Stimulated activated CD4-positive, alpha-beta T cell treated with anti-CD3 and anti-CD28 coated beads, TNF-alpha, amount 100 ng/mL, for 24 hours (primary cell): ENCODE measurements at places on chromosomes 1 and 21.

GRCh38 chr1:112239683-112240330, 156.2 kb upstream of the CTTNBP2NL start:
- DNase-seq, result no peak

DNA sequence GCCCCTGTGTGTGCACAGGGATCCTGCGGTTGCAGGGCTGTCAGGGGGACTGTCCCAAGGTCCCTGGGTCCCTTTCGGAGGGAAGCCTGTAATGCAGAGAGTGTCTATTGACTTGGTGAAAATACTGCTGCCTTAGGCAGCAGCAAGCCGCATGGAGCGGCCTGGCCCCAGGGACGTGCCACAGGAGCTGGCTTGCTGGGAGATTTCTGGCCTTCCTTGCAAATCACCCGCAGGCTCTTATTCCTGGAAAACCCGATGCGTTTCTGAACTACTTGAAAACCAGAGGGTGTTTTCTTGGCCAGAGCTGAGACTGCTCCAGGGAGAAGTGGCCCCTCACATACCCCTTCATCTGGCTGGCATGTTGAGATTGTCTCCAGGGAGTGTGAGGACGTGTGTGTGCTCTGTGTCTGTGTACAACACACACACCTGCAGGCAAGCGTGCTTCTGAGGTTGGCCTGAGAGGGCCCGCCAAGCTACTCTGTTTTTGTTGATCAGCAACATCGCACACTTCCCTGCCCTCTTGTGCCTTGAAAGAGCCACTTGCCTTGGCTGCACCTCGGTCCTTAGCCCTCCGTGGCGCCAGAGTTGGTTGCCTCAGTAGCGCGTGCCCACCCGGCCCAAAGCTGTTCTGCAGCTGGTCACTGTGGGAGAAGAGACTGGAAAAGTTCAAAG, 10.5 kb downstream of the PRDM16 start:
- DNase-seq, result no peak

- no peak for DNase-seq
Measured at GRCh38 chr1:3304246-3304645, 150.2 kb upstream of the ARHGEF16 start.

DNA sequence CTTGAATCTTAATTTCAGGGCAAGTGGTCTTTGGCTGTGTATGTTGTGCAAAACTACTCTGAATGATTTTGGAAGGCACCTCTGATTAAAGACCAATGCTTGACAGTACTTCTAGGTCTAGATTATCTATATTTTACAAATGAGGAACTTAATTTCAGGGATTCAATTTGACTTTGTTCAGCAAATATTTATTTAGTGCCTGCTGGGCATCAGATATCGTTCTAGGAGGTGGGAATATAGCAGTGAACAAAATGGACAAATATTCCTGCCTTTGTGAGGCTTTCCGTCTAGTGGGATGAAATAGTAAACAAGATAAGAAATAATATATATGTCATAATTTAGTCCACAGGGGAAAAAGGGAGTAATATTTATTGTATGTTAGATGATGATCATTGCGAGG, 4.7 kb downstream of the ZNF326 start:
- no peak for DNase-seq

GRCh38 chr1:4122513-4123160, 222.6 kb upstream of the C1orf174 start:
- DNase-seq, result no peak

DNA sequence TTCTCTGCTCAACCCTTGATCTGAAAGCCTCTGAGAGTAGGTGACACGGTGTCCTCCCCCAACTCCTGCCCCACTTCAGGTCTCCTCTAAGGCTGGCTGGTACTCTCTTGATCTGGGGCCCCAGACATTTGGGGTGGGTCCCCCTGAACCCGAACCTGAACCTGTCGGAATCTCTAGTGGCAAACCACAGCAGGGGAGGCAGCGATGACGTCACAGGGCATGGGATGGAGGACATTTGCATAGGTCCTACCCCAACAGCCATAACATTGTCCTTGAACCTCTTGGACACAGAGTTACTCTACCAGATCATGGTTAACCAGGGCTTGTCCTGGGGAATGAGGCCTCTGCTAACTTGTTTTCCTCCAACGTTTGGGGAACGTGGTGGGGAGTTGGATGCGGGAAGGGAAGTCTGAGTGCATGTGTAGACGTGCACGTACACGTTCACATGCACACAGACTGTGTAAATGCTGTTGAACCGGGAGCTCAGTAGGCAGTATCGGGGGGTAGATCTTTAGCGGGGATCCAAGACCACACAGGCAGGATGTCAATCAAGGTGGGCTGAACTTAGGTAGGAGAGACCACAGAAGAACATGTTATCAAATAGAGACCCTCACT, 32.4 kb downstream of the CITED4 start:
- no peak for DNase-seq

DNA sequence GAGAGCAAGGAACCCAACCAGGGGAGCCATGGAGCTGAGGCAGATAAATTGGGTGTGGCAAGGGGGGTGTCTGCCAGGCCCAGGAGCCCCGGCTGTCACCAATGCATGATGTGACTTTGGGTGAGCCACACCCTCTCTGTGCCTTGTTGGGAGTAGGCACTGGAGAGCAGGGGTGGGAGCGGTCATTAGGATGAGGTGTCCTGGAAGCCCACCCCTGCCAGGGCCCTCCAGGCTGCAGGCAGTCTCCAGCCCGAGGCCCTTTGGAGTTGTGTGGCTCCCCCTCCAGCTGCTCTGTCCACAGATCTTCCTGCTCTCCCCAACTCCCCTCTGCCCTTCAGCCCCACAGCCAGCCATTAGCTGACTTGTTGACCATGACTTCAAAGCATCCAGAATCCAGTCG, 11.4 kb downstream of the MX2 start:
- DNase-seq, result no peak

DNA sequence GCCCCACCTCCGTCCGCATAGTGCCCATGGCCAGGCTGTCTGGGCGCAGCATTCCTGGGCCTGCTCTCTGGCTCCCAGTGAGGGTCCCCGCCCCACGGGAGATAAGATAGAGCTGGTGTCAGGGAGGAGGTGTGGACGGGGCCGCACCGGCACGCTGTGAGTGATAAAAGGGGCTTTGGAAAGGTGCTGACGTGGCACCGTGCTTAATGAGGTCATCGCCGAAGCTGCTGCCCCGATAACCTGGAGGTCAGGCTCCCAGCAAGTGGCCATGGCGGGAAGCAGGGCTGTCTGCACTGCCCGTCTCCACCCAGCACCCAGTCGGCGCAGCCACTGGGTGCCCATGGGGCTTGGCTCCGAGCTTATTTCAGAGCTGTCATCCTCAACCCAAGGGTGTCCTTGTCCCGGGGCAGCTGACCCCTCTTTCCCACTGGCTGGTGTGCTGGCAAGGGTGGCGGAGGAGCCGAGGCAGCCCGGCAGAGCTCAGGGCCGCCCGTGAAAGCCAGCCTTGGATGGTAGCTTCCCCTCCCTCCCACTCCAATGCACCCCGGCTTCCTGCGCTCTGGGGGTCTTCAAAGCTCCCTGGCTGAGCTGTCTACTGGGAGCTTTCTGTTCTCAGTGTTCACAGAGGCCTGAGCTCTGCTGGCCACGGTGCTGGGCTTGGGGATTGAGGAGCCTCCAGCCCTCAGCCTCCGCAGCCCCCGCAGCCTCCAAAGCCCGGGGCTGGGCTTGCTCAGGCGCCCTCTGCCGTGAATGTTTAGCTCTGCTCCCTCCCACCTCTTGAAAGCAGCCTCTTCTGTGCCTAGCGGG, 105.1 kb upstream of the ARHGEF16 start:
- DNase-seq, result no peak

GRCh38 chr1:160639652-160640051, 7.2 kb downstream of the SLAMF1 start:
- no peak for DNase-seq

DNA sequence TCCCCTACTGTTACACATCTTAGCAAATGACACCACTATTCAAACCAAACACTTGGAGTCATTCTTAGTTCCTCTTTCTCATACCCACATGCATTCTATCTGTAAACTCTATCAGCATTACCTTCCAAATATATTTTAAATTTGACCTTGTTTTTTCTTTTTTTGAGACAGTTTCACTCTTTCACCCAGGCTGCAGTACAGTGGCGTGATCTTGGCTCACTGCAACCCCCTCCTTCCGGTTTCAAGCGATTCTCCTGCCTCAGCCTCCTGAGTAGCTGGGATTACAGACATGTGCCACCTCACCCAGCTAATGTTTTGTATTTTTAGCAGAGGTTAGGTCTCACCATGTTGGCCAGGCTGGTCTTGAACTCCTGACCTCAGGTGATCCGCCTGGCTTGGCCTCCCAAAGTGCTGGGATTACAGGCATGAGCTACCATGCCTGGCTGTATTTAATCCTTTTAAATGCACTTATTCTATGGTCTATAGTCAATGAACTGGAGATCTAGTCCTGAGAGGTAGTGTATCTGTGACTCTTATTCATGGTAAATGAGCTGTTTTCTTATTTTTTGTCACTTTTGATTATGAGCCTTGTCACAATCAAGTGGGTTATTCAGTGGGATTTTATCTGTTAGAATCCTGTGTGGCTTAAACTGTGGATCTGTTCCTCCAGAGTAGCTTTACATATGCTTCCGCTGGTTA, 73.1 kb downstream of the GATAD2B start:
- DNase-seq, result no peak

- DNase-seq, result no peak
Measured at GRCh38 chr1:173628888-173629287, 6.2 kb upstream of the TEX50 start.

DNA sequence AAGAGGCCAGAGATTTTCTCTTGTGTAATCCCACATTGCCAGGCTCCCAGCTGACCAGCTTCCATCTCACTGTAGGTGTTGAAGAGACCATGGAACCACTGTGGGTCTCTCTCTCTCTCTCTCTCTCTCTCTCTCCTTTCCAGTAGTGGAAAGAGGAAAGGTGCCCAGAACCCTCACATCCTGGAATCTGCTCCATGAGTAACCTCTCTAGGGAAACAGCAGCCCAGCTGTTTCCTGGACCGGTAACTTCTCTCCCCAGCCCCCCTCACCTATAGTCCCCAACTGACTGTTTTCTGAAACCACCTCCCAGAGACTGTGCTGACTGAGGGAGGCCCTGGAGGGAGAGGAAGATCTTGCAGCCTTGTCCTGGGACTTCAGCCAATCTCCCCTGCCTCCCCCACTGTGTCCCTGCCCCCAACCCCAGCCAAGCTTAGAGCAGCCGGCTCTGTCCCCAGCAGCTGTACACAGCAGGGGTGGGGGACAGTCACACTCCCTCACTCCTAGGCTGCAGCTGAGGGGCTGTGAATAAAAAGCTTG, 20.6 kb upstream of the SLC45A3 start:
- DNase-seq, result no peak

- DNase-seq, result no peak
Measured at GRCh38 chr1:50098591-50099021, 10.1 kb upstream of the ELAVL4 start.

GRCh38 chr1:67683316-67683715, 1.7 kb upstream of the GADD45A start:
- no peak for DNase-seq

GRCh38 chr21:35350965-35351364, 301.9 kb upstream of the RUNX1 start:
- DNase-seq, result no peak

DNA sequence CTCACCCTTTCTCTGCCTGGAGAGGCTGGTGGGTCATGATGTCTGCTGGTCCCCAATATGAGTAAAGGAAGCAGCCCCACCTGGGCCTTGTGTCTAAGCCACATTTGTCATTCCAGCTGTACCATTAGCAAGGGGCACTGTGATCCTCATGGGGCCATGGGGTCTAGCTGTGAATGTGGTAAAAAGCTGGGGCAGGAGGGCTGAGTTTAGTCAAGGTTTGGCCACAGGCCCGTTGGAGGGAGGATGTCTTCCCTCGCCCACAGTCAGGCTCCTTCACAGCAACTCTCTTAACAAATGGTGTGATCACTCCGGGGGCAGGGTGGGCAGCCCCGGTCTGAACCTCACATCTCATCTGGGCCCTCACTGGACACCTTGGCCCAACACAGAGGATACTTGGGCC, 115.4 kb downstream of the DMRTB1 start:
- DNase-seq, result no peak

DNA sequence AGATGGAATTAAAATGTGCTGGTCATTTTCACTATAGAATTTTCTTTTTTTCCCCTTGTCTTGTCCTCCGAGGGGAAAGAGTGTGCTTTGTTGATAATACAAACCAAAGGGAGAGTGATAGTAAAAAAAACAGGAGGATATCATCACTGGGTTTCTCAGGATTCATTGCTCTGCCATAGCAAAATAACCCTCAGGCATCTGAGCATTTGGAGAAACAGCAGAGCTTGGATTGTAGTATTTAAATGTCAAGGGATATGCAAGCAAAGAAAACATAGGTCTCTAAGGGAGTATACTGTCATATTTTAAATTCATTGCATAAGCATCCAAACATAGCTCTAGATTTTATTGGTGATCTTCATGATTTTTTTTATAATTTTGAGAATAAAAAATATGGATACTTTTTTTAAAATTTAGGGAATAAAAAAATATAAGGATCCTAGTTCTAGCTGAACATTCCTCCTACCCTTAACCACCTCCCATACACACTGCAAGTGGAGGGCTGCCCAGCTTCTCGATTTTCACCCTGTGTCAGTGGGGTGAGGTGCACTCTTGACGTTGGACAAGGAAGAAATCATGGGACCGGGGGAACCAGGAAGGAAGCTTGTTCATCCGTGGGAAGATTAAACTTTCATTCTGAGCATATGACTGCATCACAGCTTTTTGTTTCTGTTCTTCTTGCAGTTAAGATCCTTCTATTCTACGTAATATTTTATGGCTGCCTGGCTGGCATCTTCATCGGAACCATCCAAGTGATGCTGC, 4.4 kb downstream of the ATP1B1 start:
- DNase-seq, result no peak

- no peak for DNase-seq
Measured at GRCh38 chr1:193762236-193762635, 575.8 kb upstream of the B3GALT2 start.

DNA sequence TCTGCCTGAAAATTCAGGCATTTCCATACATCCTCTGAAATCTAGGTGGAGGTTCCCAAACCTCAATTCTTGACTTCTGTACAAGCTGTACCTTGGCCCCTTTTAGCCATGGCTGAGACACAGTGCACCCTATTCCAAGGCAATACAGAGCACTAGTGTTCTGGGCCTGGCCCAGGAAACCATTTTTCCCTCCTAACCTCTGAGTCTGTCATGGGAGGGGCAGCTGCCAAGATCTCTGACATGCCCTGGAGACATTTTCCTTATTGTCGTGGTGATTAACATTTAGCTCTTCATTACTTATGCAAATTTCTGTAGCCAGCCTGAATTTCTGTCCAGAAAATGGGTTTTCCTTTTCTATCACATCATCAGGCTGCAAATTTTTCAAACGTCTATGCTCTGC, 248.0 kb upstream of the RGS18 start:
- DNase-seq, result no peak

- no peak for DNase-seq
Measured at GRCh38 chr1:166600574-166600973, 238.7 kb upstream of the POGK start.
